ENCODE measurements at places on chromosomes 1 and 21. TPM values are rescaled to one million over a fixed set of nuclear protein-coding genes. Genes with fewer than 3 reads are reported as not detected.

Gene LCE6A
- not detected for total RNA-seq

Gene KCNE2
- not detected for total RNA-seq

Gene HDGF
- total RNA-seq: 359 TPM

Gene WNT9A
- total RNA-seq: 0.05 TPM

Gene RPE65
- total RNA-seq: not detected

- DNase-seq: no peak
These were observed 135.1 kb upstream of the F3 start for GRCh38 chr1:94676686-94677085.

- no peak for DNase-seq
These were observed 57.8 kb upstream of the RAVER2 start for GRCh38 chr1:64686828-64687724.

GRCh38 chr1:54593571-54594160 lies 29.7 kb downstream of the FAM151A start:
- DNase-seq: no peak

- no peak for DNase-seq
These were observed 343.6 kb downstream of the PTPRU start for GRCh38 chr1:29579821-29580425.

- no peak for DNase-seq
These were observed at the start of gene OLIG2 for GRCh38 chr21:33025489-33026442. Gene OLIG2, plus strand, starts transcription at chr21:33025935. Its CDS starts 928 bp downstream, at chr21:33026863.

DNA sequence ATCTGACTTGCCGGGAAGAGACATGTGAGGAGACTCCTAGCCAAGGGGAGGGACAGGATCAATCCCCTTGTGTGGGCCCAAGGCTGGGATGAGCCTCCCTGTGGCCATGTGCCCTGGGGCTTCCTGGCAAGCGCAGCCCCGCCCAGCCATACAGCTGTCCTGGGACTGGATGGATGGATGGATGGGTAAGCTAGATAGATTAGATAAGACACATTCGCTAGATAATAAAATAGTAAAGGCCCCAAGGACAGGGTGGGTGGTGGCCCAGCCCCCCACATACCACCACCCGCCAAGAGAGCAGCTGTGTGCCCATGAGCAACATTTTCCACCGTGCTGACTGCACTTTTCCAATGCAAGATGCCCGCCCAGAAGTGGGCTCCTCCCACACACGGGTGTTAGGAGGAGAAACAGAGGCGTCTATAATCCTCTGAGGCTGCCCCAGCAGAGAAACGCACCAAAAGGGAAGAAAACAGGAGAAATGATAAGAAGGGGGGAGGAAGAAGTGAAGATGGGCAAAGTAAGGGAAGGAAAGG lies 25.1 kb downstream of the ZBTB17 start:
- DNase-seq: peak; percentile 43

DNA sequence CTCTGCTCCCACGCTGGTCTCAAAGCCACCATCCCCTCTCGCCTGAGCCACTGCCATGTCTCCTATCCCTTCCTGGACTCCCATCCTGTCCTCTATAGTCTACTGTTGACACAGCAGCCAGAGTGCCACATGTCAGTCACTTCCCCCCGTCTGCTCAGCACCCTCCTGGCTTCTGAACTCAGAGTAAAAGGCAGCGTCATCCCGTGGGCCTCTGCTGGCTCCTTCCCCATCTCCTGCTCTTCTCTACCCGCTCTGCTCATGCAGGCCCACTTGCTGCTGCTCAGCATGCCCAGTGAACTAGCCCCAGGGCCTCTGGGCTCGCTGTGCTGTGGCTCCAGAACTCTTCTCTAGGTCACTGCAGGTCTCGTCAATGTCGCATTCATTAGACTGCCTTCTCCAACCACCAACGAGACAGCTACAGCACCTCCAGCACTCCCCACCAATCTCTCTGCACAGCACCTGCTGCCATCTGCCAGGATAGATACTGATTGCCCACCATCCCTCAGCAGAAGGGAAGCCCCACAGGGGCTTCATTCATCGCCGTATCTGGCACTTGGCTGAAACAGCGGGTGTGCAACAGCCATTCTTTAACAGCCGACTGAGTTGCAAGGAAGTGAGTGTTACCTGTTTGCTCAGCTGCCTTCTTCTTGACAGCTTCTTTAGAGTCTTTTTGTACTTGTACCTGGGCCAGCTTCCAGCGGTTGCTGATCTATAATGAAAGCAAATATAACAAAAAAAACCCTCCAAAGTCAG lies 11.8 kb upstream of the SRM start:
- DNase-seq: no peak

- no peak for DNase-seq
These were observed 146.1 kb upstream of the VANGL1 start for GRCh38 chr1:115495625-115496024.

DNA sequence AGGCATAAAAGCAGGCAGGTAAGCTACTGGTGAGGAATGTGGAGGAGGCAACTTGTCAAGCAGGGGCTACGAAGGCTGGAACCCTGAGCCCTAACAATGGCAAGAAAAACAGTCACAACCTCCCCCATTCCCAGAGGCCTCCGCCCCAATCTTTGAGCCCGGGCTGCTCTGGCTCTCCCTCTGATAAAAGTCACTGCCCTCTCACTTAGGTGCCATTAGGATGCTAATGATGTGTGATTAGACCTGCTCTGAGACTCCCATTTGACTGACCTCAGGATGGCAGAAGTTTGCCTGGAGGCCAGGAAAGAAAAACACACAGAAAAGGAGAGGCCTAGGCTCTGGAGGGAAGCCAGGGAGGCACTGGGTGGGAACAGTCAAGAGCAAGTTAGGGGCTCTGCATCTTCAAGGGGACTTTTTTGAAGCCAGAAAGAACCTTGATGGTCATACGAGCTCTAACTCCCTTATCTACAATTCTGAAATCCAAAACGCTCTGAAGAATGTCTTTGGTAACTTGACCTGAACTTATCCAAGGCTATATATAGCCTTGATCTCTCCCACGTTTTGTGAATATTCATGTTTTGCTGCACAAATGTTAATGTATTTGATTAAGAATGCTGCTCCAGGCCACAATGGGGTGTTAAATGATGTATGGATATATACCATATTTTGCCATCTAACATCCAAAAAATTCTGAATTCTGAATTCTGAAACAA lies 98.9 kb downstream of the TRABD2B start:
- no peak for DNase-seq

GRCh38 chr1:1510912-1511532 lies 940 bp upstream of the ATAD3A start:
- DNase-seq: peak; percentile 13
